Dermis blood vessel endothelial cell (primary cell): ENCODE measurements at places on chromosomes 12 and 14. TPM values are rescaled to one million over a fixed set of nuclear protein-coding genes. Genes with fewer than 3 reads are reported as not detected.

DNA sequence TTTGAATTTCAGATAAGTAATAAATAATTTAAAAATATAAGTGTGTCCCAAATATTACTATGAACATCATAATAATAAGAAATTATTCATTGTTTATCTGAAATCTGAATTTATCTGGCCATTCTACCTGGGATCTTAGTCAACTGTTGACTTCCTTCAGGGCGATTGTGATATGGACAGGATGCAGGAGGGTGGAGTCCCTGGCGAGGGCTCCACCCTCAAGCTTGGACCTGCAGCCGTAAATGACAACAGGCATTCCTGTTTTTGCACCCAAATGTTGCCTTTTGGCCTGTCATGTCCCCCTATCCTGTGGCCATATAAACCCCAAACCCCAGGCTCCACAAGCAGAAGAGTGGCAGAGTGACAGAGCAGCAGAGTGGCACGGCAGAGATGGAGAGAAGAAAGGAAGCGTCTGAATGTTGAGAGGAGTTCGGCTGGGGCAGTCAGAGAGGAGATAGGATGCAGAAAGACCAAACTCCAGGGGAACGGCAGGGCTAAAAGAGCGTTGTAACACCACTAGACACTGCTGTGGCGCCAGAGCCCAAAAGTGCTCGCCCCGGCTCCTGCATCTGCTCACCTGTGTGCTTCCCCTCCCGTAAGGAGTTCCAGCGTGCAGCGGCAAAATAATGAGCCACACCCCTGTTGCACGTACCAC, 39.4 kb upstream of the FUT8 start:
- no peak for DNase-seq

DNA sequence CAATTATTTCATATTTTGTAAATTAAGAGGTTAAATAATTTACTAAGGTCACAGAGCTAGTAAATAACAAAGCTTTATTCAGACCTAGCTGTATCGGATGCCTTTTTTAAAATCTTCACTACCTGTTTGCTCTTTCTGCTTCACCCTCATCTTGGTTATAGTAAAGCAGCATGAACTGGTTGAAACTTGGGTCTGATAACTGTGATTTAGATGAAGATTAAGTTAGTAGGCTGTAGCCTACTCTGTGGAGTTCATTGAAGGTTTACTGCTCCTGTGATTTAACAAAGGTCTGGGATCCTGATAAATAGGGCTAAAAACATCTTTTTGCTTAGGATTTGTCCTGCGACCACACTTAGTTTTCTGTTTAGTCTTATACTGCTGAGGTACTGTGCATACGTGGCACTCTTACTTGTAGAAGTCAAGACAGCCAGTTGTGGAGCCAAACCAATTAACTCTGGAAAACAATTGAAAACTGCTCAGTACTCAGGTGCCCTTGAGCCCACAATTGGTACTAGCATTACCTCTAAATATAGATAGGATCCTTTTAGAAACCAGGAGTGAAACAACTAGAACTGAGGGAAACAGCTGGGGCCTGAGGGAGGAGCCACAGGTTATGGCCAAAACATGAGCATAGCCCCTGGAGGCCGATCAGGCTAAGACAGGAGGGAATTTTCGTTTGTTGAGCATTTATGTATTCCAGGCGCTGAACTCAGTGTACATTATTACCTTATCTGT, 2.3 kb downstream of the SPATS2 start:
- DNase-seq = peak; percentile 72

- DNase-seq = no peak
Observed at GRCh38 chr12:117298648-117299225, 62.7 kb downstream of the NOS1 start.

DNA sequence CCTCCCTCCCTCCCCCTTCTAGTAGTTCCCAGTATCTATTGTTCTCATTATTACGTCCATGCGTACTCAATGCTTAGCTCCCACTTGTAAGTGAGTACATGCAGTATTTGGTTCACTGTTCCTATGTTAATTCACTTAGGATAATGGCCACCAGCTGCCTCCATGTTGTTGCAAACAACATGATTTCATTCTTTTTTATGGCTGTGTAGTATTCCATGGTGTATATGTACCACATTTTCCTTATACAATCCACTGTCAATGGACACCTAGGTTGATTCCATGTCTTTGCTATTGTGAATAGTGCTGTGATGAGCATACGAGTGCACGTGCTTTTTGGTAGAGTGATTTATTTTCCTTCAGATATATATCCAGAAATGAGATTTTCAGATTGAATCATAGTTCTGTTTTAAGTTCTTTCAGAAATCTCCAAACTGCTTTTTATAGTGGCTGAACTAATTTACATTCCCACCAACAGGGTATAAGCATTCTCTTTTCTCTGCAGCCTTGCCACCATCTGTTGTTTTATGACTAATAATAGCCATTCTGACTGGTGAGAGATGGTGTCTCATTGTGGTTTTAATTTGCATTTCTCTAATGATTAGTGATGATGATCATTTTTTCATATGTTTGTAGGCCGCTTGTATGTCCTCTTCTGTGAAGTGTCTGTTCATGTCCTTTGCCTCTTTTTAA, 17.9 kb upstream of the CLEC7A start:
- no peak for DNase-seq

DNA sequence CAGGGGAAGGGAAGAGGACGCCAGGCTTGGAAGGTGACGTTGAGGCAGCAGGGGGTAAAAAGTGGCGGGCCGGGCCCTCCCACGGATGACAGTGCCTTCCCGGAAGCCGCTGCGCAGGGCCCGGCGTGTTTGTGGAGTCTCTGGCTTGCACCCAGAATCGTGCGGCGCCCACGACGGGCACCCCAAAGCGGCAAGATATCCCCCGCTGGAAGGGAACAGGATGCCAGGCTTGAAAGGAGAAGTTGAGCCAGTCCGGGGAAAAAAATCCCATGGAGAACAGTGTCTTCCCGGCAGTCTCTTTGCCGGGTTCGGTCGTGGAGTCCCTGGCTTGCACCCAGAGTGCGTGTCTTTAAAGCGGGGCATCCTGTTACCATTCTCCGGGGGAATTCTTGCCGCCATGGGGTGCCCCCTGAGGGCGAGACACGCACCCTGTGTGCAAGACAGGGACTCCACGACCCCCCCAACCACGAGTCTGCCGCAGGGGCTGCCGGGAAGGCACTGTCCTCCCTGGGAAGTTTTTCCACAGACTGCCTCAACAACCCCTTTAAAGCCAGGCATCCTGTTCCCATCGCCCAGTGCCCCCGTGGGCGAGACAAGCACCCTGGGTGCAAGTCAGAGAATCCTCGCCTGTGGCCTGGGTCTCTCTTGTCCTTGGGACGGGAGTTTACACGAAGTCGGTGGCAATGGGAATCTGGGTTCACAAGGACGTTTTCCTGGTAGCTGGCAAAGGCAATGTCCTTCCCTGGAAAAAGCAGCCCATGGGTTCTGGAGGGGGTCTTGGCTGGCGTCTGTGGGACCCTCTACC, 156.1 kb upstream of the ALG10B start:
- no peak for DNase-seq

GRCh38 chr14:55417955-55418354, 6.3 kb upstream of the ATG14 start:
- no peak for DNase-seq

DNA sequence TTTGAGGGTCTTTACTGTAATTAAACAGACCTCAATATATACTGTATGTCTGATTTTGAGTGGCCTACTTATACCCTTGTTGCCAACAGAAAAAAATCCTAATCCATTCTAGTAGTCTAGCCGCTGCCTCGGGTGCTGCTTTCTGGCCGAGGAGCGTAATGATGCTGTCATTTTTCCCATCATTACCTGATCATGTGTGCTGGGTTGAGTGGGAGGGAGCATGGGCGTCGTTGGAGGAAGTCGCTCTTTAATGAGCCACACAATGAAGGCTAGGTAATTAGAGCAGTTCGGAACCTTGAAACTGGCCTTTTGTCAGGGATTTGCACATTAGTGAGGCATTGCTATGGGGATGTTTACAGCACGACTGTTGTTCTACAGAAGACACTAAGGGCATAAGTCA, 76.1 kb upstream of the RFX4 start:
- no peak for DNase-seq

Gene INHBC
- total RNA-seq = not detected in 2 replicates

DNA sequence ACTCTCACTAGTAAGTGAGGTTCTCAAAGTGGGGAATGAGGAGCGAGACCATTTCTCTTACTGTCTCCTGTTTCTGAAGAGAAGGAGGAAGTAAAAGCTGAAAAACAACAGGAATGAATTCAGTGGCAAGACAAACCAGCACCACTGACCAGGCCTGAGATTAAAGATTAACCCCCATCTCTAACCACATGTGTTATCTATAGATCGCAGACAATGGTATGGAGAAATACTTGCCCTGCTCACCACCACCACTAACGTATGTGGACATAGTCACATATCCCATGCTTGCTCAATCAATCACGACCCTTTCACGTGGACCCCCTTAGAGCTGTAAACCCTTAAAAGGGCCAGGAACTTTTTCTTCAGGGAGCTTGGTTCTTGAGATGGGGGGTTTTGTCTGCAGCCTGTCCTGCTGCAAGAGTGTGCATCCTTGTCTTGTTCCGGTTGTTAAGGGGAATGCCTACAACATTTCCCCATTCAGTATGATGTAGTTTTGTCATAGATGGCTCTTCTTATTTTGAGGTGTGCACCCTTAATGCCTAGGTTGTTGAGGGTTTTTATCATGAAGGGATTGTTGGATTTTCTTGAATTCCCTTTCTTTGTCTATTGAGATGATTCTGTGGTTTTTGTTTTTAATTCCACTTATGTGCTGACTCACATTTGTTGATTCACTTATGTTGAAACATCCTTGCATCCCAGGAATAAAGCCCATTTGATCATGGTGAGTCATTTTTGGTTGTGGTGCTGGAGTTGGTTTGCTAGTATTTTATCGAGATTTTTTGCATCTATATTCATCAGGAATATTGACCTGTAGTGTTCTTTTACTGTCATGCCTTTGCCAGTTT, 698.8 kb upstream of the LMO3 start:
- DNase-seq = no peak

- peak; percentile 80 for DNase-seq
Observed at GRCh38 chr12:64457032-64457431, 5.1 kb downstream of the TBK1 start.

Gene HSPA2
- total RNA-seq = 5.4 and 7.0 TPM in 2 replicates

Gene TAS2R30
- total RNA-seq = 3.9 and 6.8 TPM in 2 replicates

- DNase-seq = peak; percentile 87
Observed at GRCh38 chr14:61025251-61026223, 44.5 kb downstream of the SLC38A6 start.

Gene RNF212B
- not detected in 2 replicates for total RNA-seq

Gene PROX2
- not detected in 2 replicates for total RNA-seq

Gene FOXM1
- total RNA-seq = 4.1 and 32.9 TPM in 2 replicates

- peak; percentile 44 for DNase-seq
Observed at GRCh38 chr12:19894803-19895202, 455.5 kb downstream of the AEBP2 start.

Gene RAD51AP1
- 12.3 and 34.2 TPM in 2 replicates for total RNA-seq

DNA sequence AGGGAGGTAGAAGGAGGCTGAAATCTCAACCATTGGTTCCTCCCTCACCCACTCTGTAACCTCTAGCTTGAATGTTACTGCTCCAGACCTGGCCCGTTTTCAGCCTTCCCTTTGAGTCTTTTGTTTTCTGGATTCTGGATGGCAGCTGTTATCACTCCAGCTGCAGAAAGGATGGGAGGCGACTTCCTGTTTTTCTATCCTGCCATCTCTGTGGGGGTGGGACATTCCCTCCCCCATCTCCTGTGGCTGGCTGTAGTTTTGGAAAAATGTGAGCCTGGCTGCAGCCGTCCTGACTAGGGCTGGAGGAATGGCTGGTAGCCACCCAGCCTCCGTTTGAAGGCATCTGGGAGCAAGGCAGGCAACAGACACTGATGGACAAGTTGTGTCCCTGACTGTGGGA, 2.9 kb upstream of the PPFIBP1 start:
- peak; percentile 21 for DNase-seq

Gene GPR137C
- total RNA-seq = 1.4 and 2.2 TPM in 2 replicates

Gene GNG2
- 2.9 and 5.9 TPM in 2 replicates for total RNA-seq

- DNase-seq = no peak
Observed at GRCh38 chr12:76108356-76108755, 23.9 kb upstream of the NAP1L1 start.

- DNase-seq = no peak
Observed at GRCh38 chr12:40156021-40156764, 50.3 kb upstream of the SLC2A13 start.

Gene DAAM1
- total RNA-seq = 32.0 and 65.3 TPM in 2 replicates

DNA sequence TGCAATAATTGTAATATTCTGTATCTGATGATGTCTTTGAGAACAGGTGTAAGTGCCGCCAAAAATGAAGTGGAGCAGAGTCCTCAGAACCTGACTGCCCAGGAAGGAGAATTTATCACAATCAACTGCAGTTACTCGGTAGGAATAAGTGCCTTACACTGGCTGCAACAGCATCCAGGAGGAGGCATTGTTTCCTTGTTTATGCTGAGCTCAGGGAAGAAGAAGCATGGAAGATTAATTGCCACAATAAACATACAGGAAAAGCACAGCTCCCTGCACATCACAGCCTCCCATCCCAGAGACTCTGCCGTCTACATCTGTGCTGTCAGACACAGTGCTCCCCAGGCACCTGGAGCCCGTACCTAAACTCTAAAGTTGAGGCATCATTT, 268.7 kb downstream of the DAD1 start:
- DNase-seq = no peak

- DNase-seq = no peak
Observed at GRCh38 chr12:6966351-6966750, 4.1 kb downstream of the PHB2 start.

GRCh38 chr12:31370531-31371255, 44.7 kb upstream of the SINHCAF start:
- DNase-seq = peak; percentile 35

Gene REM2
- 0.09 TPM in 1 of 2 replicates, not detected in the other for total RNA-seq

Gene ADIPOR2
- total RNA-seq = 59.9 and 68.6 TPM in 2 replicates

- peak; percentile 60 for DNase-seq
Observed at GRCh38 chr12:5200278-5201087, 156.8 kb downstream of the KCNA5 start.

DNA sequence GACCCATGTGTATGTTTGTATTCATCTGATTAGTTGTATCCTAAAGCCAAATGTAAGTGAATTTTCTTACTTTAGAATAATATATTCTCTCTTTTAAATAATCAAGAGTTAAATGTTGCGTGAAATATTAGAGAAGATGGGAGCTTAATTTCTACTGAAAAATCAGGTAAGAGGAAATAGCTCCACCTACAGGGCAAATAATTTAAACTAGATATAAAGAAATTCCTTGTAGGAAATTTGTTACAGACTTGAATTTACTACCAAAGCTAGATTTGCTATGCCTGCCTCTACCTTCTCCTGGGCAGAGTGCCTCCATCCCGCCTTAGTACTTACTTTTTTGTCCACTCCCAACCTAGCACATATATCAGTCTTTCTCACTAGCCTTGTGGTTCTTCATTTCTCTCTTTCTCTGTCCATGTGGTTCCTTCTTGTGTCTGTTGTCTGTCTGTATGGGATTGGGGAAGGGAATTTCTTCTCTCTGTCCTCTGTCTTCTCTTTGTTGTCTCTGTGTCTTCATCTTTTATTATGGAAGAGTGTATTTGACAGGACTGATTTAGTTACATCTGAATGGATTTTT, 44.7 kb downstream of the PALS1 start:
- peak; percentile 65 for DNase-seq

Gene INSM2
- total RNA-seq = not detected in 2 replicates

DNA sequence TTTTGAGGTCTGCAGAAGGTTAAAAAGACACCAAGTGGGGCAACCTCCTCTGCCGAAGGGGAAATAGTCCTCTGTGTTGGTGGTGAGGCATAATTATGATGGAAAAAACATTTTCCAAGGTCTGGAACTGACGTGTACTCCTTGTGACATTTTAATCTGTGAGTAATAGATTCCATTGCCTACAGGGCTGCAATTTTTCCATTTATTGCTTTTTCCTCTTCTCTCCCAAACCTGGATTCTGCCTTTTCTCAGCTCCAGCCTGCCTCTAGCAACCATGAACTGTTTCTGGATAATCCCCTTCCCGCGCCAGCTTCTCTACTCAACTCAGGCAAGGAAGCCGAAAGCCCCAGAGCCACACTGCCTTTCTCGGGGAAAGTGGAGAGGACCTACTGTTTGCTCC, 230.1 kb upstream of the PLXNC1 start:
- no peak for DNase-seq

Gene SERPINA10
- not detected in 2 replicates for total RNA-seq
